CD4-positive, alpha-beta T cell (primary cell): ENCODE measurements at places on chromosomes 5 and 9. TPM values are rescaled to one million over a fixed set of nuclear protein-coding genes. Genes with fewer than 3 reads are reported as not detected.

DNA sequence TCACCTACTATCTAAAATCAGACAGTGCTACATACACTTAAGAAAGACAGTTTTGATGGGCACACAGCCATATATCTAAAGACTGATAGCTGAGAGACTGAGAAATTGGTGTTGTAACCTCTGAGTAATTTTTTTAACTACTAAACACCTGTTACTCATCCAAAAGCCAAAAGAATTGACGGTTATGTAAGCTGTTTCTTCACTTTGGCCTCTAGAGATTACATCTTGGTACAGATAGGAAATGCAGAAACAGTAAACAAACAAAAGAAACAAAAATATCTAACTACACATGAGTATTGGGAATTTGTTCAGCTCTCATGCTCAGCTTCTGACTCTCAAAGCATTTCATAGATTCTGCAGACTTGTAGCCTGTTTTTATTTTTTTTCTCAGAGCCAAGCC, 152.1 kb upstream of the GAS1 start:
- no peaks in the 10 kb centered on the region for H3K27me3 ChIP-seq
- H3K36me3 ChIP-seq, result no peaks in the 10 kb centered on the region
- H3K4me1 ChIP-seq, result no peaks in the 10 kb centered on the region
- DNase-seq, result no peak
- H3K27ac ChIP-seq, result no peak overlapping the region

- H3K4me3 ChIP-seq, result no peak overlapping the region
- H3K27ac ChIP-seq, result no peak overlapping the region
- no peaks in the 10 kb centered on the region for H3K4me1 ChIP-seq
Observed at GRCh38 chr9:33480976-33481375, 7.3 kb upstream of the NOL6 start.

DNA sequence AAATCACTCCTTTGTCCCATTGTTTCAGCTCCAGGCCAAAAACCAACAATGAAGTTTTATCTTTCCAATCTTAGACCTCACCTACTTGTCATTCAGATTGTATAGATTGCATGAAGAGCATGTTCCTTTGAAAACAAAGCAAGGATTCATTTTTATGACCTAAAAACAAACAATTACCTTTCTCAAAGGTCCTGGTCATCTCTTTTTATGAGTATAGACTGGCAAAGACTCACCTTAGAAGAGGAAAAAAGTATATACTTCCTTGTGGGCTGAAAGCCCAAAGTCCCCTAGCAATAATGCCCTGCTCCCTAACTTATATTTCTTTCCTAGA, 28.4 kb upstream of the TLE1 start:
- no peaks in the 10 kb centered on the region for H3K36me3 ChIP-seq
- H3K27me3 ChIP-seq, result no peaks in the 10 kb centered on the region
- no peak overlapping the region for H3K27ac ChIP-seq
- DNase-seq, result no peak
- H3K4me1 ChIP-seq, result no peaks in the 10 kb centered on the region

The TNIP1 gene
- 110 TPM for total RNA-seq

The TNFSF8 gene
- total RNA-seq, result 70.9 TPM

DNA sequence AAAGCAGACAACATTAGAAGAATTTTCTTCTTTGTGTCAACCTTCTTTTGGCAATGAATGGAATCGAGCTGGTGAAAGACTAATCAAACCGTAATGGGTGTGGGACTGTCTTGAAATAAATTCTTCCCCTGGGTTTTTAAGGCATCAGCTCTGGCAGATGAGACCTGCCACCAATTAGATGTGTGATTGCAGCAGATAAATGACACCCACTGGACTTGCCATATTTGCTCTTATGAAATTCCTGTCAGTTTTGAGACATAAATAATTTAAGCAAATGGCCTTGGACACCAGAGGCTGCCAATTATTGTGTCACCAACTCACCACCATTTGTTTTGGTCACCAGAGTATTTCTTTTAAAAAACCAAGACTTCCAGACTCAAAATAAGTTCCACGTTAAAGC, 135.9 kb upstream of the RGMB start:
- no peak overlapping the region for H3K4me3 ChIP-seq
- H3K27me3 ChIP-seq, result no peaks in the 10 kb centered on the region
- no peaks in the 10 kb centered on the region for H3K36me3 ChIP-seq
- no peak overlapping the region for H3K27ac ChIP-seq

- H3K27me3 ChIP-seq, result no peaks in the 10 kb centered on the region
- H3K4me3 ChIP-seq, result no peak overlapping the region
- peaks cover 3% of the 10 kb centered on the region for H3K4me1 ChIP-seq
- no peak overlapping the region for H3K27ac ChIP-seq
- H3K36me3 ChIP-seq, result peaks cover 48% of the 10 kb centered on the region
Observed at GRCh38 chr5:40776658-40776977, 20.9 kb upstream of the TTC33 start.

The GARIN3 gene
- not detected for total RNA-seq

GRCh38 chr5:125038477-125038876, 292.0 kb upstream of the ZNF608 start:
- no peak overlapping the region for H3K4me3 ChIP-seq
- DNase-seq, result no peak
- no peak overlapping the region for H3K27ac ChIP-seq
- H3K36me3 ChIP-seq, result no peaks in the 10 kb centered on the region
- H3K4me1 ChIP-seq, result no peaks in the 10 kb centered on the region

The IL3 gene
- not detected for total RNA-seq

DNA sequence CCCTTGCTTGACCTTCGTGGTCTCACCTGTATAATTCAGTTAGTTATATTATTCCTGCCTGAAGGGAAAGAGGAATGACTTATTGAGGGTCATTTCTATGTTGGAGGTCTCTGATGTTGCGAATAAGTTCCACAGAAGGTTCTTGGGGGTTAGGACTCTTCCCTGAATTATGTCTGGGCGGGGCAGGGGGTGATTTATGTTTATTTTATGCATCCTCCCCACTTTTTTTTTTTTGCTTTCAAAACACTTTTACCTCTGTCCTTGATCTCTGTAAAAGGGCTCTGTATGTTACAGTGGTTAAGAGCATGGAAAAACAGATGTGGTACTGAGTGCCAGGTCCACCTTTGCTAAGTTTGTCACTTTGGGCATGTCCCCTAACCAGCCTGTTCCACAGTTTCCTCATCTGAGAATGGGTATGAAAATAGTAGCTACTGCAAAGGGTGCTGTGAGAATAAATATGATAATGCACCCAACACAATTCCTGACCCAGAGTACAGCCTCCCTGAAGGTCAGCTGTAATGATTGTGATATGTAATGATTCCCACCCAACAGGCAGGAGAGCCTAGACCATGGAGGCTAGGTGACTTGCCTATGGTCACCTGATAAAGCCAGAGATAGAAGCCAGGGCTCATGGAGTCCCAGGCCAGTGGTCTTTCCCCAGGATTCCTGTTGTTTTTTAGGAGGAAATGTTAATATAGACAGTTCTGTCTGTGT, 54.8 kb downstream of the SLC22A5 start:
- H3K27ac ChIP-seq, result peak overlapping the region; percentile 85
- DNase-seq, result no peak
- peaks cover 100% of the 10 kb centered on the region for H3K4me1 ChIP-seq
- H3K4me3 ChIP-seq, result no peak overlapping the region
- peaks cover 34% of the 10 kb centered on the region for H3K36me3 ChIP-seq

The VCAN gene
- 7.1 TPM for total RNA-seq

DNA sequence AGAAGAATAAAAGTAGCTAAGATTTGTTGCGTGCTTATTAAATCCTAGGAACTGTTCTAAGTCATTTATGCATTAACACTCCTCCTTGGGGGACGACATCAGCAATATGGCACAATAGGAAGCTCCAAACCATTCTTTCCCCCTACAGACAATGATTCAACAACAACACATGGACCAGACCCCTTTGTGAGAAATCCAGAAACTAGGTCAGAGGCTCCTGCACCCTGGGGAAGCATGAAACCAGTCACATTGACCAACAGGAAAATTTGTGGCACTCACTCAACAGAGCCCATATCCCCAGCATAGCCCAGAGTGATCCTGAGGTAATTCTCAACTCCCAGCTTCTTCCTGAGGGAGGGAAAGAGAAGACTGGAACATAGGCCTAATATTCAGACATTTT, 294.4 kb downstream of the HINT1 start:
- no peak overlapping the region for H3K27ac ChIP-seq
- DNase-seq, result no peak
- no peaks in the 10 kb centered on the region for H3K27me3 ChIP-seq
- no peak overlapping the region for H3K4me3 ChIP-seq

GRCh38 chr9:105204416-105204815, 40.0 kb upstream of the SLC44A1 start:
- DNase-seq, result no peak
- H3K27ac ChIP-seq, result no peak overlapping the region
- H3K36me3 ChIP-seq, result no peaks in the 10 kb centered on the region
- no peaks in the 10 kb centered on the region for H3K27me3 ChIP-seq
- H3K4me1 ChIP-seq, result no peaks in the 10 kb centered on the region

The SPINK6 gene
- not detected for total RNA-seq

- H3K27ac ChIP-seq, result no peak overlapping the region
- no peaks in the 10 kb centered on the region for H3K36me3 ChIP-seq
- no peak overlapping the region for H3K4me3 ChIP-seq
Observed at GRCh38 chr5:113678924-113679575, 165.6 kb downstream of the YTHDC2 start.

GRCh38 chr9:72564479-72565281, 43.3 kb downstream of the TMC1 start:
- H3K27me3 ChIP-seq, result no peaks in the 10 kb centered on the region
- DNase-seq, result no peak
- H3K27ac ChIP-seq, result no peak overlapping the region
- H3K36me3 ChIP-seq, result no peaks in the 10 kb centered on the region
- no peak overlapping the region for H3K4me3 ChIP-seq

The CDC14B gene
- total RNA-seq, result 3.5 TPM

GRCh38 chr9:105656131-105656921, 5.9 kb upstream of the TAL2 start:
- no peak overlapping the region for H3K27ac ChIP-seq
- no peaks in the 10 kb centered on the region for H3K36me3 ChIP-seq
- peaks cover 31% of the 10 kb centered on the region for H3K27me3 ChIP-seq
- DNase-seq, result no peak
- peaks cover 10% of the 10 kb centered on the region for H3K4me1 ChIP-seq
- peak overlapping the region; percentile 44 for H3K4me3 ChIP-seq

DNA sequence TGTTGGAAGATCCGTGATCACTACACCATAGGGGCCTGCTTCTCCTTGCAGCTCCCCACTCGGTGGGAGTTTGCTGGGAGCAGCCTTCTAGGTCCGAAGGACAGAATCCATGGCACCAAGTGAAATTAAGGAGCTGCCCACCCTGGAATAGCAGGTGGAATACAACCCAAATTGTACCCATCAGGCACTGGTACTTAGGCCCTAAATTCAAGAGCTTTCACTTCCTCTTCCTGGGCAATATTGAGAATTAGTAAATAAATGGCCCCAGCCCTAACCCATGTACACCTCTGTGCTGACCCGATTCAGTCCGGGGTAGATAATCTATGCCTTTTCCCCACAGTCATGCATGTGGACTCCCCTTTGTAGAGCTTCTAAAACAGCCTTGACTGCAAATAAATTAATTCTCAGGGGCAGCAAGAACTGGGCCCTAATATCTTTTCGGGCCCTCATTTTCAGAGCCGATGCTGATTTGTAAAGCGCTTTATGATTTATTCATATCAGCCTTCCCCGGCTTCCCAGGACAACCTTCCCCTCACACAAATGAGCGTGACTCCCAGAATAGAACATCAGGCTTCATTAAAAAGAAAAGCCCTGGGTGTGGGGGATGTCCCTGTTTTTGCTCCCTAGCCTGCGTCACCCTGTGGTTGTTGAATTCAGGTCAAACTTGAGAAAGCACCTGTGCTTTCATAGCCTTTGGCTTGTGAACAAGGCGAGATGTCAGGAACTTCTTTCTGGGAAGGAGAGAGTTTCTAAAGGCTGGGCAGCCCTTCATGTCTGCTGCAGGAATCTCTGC, 126.1 kb upstream of the TBC1D2 start:
- no peaks in the 10 kb centered on the region for H3K4me1 ChIP-seq
- H3K27me3 ChIP-seq, result no peaks in the 10 kb centered on the region
- no peaks in the 10 kb centered on the region for H3K36me3 ChIP-seq

GRCh38 chr9:83059417-83059816, 3.5 kb downstream of the RASEF start:
- no peaks in the 10 kb centered on the region for H3K4me1 ChIP-seq
- no peak overlapping the region for H3K27ac ChIP-seq
- H3K36me3 ChIP-seq, result no peaks in the 10 kb centered on the region
- H3K4me3 ChIP-seq, result no peak overlapping the region
- DNase-seq, result no peak
- H3K27me3 ChIP-seq, result peaks cover 11% of the 10 kb centered on the region

GRCh38 chr5:143635146-143635752, 176.7 kb upstream of the HMHB1 start:
- no peaks in the 10 kb centered on the region for H3K4me1 ChIP-seq
- no peak overlapping the region for H3K27ac ChIP-seq
- H3K27me3 ChIP-seq, result no peaks in the 10 kb centered on the region
- no peak for DNase-seq

- H3K27ac ChIP-seq, result no peak overlapping the region
- DNase-seq, result no peak
- H3K4me1 ChIP-seq, result peaks cover 6% of the 10 kb centered on the region
- no peaks in the 10 kb centered on the region for H3K27me3 ChIP-seq
Observed at GRCh38 chr5:168612123-168612522, 33.0 kb upstream of the PANK3 start.

The NR2F1-AS1 gene
- total RNA-seq, result not detected

DNA sequence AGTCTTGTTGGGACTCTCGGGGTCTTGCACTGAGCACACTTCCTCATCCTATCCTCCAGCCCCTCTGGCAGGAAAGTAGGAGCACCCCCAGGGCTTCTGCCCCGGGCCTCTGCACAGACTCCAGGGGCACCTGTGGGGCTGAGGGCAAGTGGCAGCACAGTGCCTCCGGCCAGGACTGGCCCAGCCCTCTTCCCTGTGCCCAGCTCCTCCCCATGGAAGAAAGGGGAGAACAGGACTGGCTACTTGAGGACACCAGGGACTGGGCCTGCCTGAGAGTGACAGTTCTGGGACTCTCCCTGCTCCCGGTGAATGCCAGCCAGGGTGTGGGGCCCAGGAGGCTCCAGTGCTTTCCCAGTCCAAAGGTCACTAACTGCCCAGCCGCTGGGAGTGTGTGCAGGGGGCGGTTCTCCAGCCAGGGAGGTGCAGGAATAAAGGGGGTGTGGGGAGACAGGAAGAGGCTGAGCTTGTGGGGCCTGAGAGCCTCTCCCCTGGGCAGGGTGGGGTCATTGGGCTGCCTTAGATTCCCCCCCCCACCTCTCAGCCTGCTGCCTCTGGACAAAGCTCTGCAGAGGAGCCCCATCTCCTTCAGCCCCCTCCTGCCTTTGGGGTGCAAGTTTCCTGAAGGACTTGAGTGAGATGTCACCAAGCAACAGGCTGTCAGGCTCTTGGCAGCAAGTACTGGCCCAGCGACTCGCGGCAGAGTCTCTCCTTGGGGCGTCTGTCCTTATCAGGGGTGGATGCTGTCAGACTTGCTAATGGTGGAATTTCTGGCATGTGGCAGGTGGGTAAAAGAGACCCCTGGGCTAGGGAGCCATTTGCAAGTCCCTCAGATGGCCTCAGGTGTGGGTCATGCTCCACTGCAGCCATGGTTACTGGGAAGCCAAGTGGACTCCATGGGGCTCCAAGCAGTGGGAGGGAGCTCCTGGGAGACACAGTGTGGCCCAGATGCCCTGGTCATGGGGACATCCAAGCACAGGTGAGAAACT, 19.1 kb upstream of the JADE2 start:
- H3K4me1 ChIP-seq, result peaks cover 27% of the 10 kb centered on the region
- no peaks in the 10 kb centered on the region for H3K36me3 ChIP-seq
- no peak overlapping the region for H3K4me3 ChIP-seq
- H3K27me3 ChIP-seq, result no peaks in the 10 kb centered on the region

The INSL6 gene
- total RNA-seq, result not detected

The ADAMTS19 gene
- not detected for total RNA-seq
